Urothelium cell line (cell line): ENCODE measurements at places on chromosomes 16 and 17.

- DNase-seq: no peak
Observed at GRCh38 chr16:81210807-81211206, 27.7 kb upstream of the BCO1 start.

- no peak for DNase-seq
Observed at GRCh38 chr17:42879596-42879985, 21.0 kb upstream of the G6PC1 start.

- no peak for DNase-seq
Observed at GRCh38 chr17:9052921-9053320, 31.6 kb downstream of the NTN1 start.

- no peak for DNase-seq
Observed at GRCh38 chr17:79544142-79544914, 66.5 kb downstream of the RBFOX3 start.

- DNase-seq: no peak
Observed at GRCh38 chr17:66649818-66650543, 184.9 kb upstream of the CACNG5 start.

GRCh38 chr16:81831722-81832126, 52.6 kb downstream of the PLCG2 start:
- no peak for DNase-seq

DNA sequence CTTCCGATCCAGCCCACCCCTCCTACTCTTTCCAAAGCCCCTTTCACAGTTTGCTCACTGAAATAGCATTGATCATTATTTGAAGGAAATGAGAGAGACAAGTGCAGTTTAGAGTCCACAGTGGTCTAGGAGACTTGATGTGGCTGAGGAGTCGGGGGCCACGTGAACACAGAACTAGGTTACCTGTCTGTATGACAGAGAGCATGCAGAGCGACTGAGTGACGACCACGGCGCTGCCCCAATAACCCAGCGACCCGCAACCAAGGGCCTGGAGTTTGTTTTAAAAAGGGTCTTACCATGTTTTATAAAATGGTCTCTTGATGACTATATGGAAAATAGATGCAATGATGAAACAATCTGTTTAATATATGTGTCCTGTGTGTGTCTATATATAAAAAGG, 39.5 kb downstream of the NDEL1 start:
- DNase-seq: no peak

GRCh38 chr16:49382916-49383315, 9.3 kb downstream of the C16orf78 start:
- no peak for DNase-seq

DNA sequence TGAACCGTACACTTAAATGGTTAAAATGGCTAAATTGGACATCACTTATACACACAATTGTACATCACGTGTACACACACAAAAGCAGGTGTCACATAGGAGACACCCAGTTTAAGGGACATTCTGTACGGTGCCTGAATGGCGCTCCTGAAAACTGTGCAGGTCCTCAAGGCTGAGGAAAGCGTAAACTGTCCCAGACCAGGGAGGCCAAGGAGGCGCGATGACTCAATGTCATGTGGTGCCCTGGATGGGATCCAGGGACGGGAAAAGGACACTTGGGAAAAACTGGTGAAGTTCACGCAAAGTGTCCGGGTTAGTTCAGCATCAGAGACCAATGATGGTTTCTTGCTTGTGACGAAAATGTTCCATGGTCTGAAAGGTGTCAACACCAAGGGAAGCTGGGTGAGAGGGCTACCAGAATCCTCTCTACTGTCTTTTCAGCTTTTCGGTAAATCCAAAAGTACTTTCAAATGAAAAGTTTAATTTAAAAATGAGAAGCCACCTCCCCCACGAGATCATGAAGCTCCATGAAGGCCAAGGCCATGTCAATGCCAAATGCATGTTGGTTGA, 112.2 kb downstream of the CMIP start:
- DNase-seq: no peak
